ENCODE measurements at places on chromosomes 12 and 14. TPM values are rescaled to one million over a fixed set of nuclear protein-coding genes. Genes with fewer than 3 reads are reported as not detected.

Gene SRRM4
- total RNA-seq, result 19.7 TPM

Gene OLR1
- total RNA-seq, result 3.4 TPM

Gene SMIM10L1
- 9.7 TPM for total RNA-seq

Gene TMEM63C
- 21.6 TPM for total RNA-seq

Gene DLGAP5
- 6.6 TPM for total RNA-seq
